Activated CD4-positive, alpha-beta memory T cell treated with anti-CD3 and anti-CD28 coated beads for 36 hours (primary cell): ENCODE measurements at places on chromosomes 5 and 9.
A peak's percentile ranks its signal among the peaks of the same experiment; 100 is the strongest.

GRCh38 chr5:181099602-181100086, 31.3 kb downstream of the OR2V1 start:
- no peak for DNase-seq
- peaks cover 11% of the 10 kb centered on the region for H3K4me1 ChIP-seq
- H3K36me3 ChIP-seq = peaks cover 2% of the 10 kb centered on the region
- no peak overlapping the region for H3K4me3 ChIP-seq
- H3K27ac ChIP-seq = no peak overlapping the region

DNA sequence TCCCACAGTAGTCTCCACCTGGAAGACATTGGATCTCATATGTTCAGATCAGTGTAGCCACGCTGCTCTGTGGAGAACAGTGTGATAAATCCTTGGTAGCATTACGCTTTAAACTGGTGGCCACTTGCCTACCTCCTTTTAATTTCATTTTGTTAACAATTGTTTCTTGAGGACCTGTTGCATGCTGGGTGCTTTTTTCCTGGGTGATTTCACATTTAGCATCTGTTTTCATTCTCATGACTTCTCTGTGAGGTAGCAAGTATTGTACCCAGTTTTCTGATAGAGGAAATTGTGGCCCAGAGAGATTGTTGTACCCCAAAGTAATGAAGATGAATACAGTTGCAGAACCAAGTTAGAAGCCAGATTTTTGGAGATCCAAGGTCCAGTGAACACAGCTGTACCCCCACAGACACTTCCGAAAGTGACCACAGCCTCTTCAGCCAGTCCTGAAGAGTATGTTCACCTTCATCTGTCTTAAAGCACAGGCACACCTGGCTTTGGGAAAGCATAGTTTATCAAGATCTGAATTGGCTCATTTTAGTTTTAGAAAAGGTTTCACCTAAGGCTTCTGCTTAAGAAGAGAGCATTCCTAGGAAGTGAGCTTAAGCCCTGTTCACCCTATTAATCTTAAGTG, 75.2 kb downstream of the F2RL2 start:
- peak overlapping the region; percentile 96 for H3K27ac ChIP-seq
- peaks cover 76% of the 10 kb centered on the region for H3K4me1 ChIP-seq
- DNase-seq = no peak
- H3K27me3 ChIP-seq = no peaks in the 10 kb centered on the region
- peaks cover 1% of the 10 kb centered on the region for H3K36me3 ChIP-seq
- H3K4me3 ChIP-seq = peak overlapping the region; percentile 73

DNA sequence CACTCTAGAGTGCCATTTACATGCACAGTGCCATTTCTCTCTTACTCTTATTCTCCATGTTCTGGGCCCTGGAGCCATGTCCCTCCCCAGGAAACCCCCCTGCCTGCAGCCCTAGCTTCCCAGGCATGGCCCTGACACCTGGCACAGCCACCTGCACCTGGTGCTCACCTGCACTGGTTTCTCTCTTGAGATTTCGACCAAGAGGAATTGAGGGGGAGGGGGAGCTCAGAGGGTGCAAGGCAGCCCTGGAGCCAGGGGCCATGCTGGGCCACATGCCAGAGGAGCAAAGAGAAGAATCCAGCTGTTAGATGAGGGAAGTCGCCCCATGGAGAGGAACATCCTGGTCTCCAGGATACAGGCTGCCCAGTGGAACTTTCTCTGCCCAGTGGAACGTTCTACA, 65.0 kb upstream of the RAPGEF1 start:
- H3K4me3 ChIP-seq = no peak overlapping the region
- no peak for DNase-seq
- H3K27ac ChIP-seq = no peak overlapping the region
- no peaks in the 10 kb centered on the region for H3K36me3 ChIP-seq
- H3K4me1 ChIP-seq = no peaks in the 10 kb centered on the region
- peaks cover 26% of the 10 kb centered on the region for H3K27me3 ChIP-seq

GRCh38 chr5:149302641-149303040, 31.0 kb downstream of the AFAP1L1 start:
- no peak for DNase-seq
- no peak overlapping the region for H3K4me3 ChIP-seq
- peaks cover 3% of the 10 kb centered on the region for H3K27me3 ChIP-seq
- H3K4me1 ChIP-seq = peaks cover 4% of the 10 kb centered on the region
- H3K36me3 ChIP-seq = no peaks in the 10 kb centered on the region
- no peak overlapping the region for H3K27ac ChIP-seq

GRCh38 chr5:116778032-116778431, 203.4 kb upstream of the SEMA6A start:
- no peaks in the 10 kb centered on the region for H3K27me3 ChIP-seq
- no peaks in the 10 kb centered on the region for H3K36me3 ChIP-seq
- DNase-seq = no peak
- H3K4me3 ChIP-seq = no peak overlapping the region
- no peak overlapping the region for H3K27ac ChIP-seq
- H3K4me1 ChIP-seq = no peaks in the 10 kb centered on the region

- H3K4me3 ChIP-seq = no peak overlapping the region
- no peak overlapping the region for H3K27ac ChIP-seq
- no peak for DNase-seq
- H3K4me1 ChIP-seq = no peaks in the 10 kb centered on the region
- no peaks in the 10 kb centered on the region for H3K36me3 ChIP-seq
- peaks cover 14% of the 10 kb centered on the region for H3K27me3 ChIP-seq
These were observed 142.9 kb downstream of the OLFM1 start for GRCh38 chr9:135230386-135230765.

GRCh38 chr5:170451747-170452365, 52.0 kb upstream of the KCNIP1 start:
- H3K36me3 ChIP-seq = no peaks in the 10 kb centered on the region
- H3K4me3 ChIP-seq = no peak overlapping the region
- H3K4me1 ChIP-seq = no peaks in the 10 kb centered on the region

- peaks cover 10% of the 10 kb centered on the region for H3K27me3 ChIP-seq
- H3K4me1 ChIP-seq = no peaks in the 10 kb centered on the region
- H3K4me3 ChIP-seq = no peak overlapping the region
- H3K36me3 ChIP-seq = no peaks in the 10 kb centered on the region
- DNase-seq = no peak
These were observed 76.2 kb upstream of the TMED7 start for GRCh38 chr5:115702025-115702424.

GRCh38 chr5:15388866-15389265, 111.1 kb upstream of the FBXL7 start:
- no peak overlapping the region for H3K4me3 ChIP-seq
- no peak overlapping the region for H3K27ac ChIP-seq
- DNase-seq = no peak
- H3K4me1 ChIP-seq = no peaks in the 10 kb centered on the region
- H3K36me3 ChIP-seq = no peaks in the 10 kb centered on the region
